ENCODE measurements at places on chromosomes 12 and 14.

GRCh38 chr14:74506411-74506851 is 12.9 kb downstream of the ISCA2 start:
- no peak for DNase-seq
- no peak overlapping the region for H3K4me3 ChIP-seq
- H3K27ac ChIP-seq, result peak overlapping the region; percentile 78
- H3K27me3 ChIP-seq, result no peaks in the 10 kb centered on the region

DNA sequence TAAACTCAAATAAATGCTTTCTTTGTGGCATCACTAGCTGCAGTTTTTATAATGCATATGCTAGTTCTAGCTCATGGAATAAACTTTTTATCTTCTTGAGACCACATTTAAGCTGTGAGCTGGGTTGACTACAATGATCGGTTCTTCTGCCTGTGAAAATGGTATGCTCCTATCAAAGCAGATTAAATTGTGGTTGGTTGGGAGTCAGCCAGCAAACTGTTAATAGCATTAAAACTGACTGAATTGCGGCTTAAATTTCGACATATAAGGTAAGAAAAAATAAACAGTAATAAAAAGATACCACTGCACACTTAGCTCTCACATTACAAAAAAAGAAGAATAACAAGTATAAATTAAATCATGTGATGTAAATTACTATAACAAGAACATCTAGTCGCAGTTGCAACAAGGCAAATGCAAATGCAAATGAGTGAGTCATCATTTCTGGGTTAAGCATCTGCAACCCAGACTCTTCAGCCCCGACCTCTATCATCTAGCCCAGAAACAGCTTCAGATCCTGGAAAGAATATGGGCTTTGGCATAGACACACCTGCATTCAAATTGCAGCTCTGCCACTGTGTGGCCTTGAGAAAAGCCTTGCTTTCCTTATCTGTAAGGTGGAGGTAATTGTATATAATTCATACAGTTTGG is 19.8 kb upstream of the DHRS7 start:
- no peak overlapping the region for H3K27ac ChIP-seq
- H3K4me3 ChIP-seq, result no peak overlapping the region
- peaks cover 3% of the 10 kb centered on the region for H3K4me1 ChIP-seq

DNA sequence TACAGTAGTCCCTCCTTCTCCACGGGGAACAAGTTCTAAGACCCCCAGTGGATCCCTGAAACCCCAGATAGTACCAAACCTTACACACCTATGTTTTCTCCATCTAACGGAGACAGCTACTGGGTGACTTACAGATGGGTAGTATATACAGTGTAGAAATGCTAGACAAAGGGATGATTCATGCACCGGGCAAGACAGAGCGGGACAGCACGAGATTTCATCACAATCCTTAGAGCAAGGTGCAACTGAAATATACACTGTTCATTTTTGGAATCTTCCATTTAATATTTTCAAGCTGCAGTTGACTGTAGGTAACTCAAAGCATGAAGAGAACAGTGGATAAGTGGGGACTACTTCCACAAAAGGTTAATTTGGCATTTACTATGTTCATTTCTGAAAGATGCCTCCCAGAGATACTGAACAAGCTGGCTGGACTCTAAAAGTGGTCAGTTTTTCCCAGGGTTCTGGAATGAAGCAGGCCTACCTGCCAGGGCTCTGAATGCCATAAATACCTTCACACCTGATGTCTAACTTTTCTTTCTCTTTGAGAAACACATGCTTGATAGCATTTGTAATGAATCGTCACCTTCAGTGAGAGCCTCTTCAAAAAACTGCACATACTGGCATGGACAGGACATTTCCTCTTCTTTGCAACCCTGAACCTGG is 127.7 kb upstream of the FOXN3 start:
- no peak overlapping the region for H3K27ac ChIP-seq
- H3K4me1 ChIP-seq, result no peaks in the 10 kb centered on the region
- no peaks in the 10 kb centered on the region for H3K27me3 ChIP-seq

- H3K4me3 ChIP-seq, result no peak overlapping the region
- no peak overlapping the region for H3K27ac ChIP-seq
- no peaks in the 10 kb centered on the region for H3K4me1 ChIP-seq
- no peaks in the 10 kb centered on the region for H3K36me3 ChIP-seq
- no peaks in the 10 kb centered on the region for H3K27me3 ChIP-seq
- DNase-seq, result no peak
These were observed 33.6 kb upstream of the COX6A1 start for GRCh38 chr12:120404271-120404670.

- H3K27me3 ChIP-seq, result no peaks in the 10 kb centered on the region
- H3K4me1 ChIP-seq, result no peaks in the 10 kb centered on the region
- H3K27ac ChIP-seq, result peak overlapping the region; percentile 31
- no peak for DNase-seq
- H3K36me3 ChIP-seq, result no peaks in the 10 kb centered on the region
These were observed 22.8 kb downstream of the ERC1 start for GRCh38 chr12:1013618-1014489.
